ENCODE measurements at places on chromosomes 11 and 22.
A peak's percentile ranks its signal among the peaks of the same experiment; 100 is the strongest.

GRCh38 chr11:117563556-117563955 lies 233.5 kb downstream of the DSCAML1 start:
- no peak for DNase-seq

DNA sequence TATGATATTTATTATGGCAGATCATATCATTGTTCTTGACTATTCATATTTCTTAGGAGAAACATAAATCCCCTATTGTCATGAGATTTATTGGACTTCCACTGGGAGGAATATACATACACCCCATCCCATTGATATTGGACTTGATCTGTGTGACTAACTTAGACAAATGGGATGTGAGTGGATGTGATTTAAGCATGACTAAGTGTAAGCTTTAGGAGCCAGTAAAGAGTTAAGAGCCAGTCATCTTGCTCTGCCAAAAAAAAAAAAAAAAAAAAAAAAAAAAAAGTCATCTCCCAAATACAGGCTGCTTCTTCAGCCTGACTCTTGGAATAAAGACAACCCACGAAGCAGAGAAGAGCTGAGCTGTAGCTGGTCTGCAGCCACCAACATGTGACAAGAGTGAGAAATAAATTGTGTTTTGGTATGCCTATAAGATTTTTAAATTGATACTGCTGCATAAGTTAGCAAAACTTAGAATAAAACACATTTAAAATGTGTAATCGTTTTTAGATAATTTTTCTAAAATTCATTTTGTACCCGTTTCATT lies 595.0 kb upstream of the LRRC4C start:
- no peak for DNase-seq

- no peak for DNase-seq
Measured at GRCh38 chr11:36333468-36333867, 37.4 kb downstream of the PRR5L start.

GRCh38 chr11:70668204-70669202 lies 270.2 kb downstream of the CTTN start:
- no peak for DNase-seq

DNA sequence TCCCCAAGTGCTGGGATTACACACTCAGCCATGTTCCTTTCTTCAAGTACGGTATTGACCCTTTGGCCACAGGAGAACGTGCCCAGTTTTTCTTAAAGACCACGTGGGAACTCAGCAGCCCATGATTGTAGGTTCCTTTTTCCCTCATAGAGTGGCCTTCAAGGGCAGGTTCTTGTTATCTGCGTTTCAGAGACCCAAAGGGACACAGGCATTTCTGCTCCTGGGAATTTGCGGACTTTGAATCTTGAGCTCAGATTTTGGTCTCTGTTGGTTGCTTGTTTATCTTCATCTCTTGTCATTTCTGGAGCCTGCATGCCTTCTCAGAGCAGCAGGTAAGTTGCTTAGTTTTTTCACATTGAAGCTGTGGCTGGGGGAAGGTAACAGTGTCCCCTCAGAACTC lies 12.0 kb downstream of the MARK2 start:
- DNase-seq: no peak

- no peak for DNase-seq
Measured at GRCh38 chr22:29753808-29754657, 12.8 kb downstream of the ZMAT5 start.

GRCh38 chr11:8156877-8157276 lies 11.9 kb downstream of the RIC3 start:
- DNase-seq: no peak

- no peak for DNase-seq
Measured at GRCh38 chr11:118200901-118201680, 23.7 kb downstream of the JAML start.

DNA sequence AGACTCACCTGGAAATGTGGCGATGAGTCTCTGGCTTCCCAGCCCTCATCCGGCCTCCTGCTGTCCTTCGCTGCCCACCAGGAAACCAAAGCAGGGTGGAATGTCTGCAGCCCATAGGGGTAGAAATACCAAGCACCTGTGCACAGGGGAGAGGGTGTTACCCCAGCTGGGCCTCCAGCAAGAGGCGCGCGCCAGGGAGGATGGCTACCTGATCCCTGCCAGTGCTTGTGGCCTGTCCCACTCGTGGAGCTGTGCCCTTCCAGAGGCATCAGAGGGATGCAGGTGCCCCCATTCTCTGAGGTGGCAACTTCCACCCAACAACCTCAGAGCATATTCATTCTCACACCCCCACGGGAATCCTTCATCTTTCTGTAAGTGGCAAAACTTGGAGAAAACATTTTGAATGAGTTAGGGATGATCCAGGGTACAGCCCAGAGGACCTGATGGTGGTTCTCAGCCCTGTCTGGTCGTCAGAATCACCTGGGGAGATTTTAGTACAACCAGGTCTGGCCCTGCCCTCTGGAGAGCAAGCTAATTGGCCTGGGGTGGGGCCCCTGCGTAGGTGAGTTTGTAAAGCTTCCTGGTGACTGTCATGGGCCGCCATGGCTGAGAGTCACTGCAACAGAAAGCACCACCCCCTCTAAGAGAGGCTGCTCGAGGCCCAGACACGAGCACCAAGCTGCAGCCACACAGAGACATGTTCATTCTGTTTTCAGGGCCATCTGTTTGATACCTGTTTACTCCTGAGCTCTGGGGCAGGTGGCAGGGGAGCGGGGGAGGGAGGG lies 9.9 kb downstream of the SUN2 start:
- no peak for DNase-seq

DNA sequence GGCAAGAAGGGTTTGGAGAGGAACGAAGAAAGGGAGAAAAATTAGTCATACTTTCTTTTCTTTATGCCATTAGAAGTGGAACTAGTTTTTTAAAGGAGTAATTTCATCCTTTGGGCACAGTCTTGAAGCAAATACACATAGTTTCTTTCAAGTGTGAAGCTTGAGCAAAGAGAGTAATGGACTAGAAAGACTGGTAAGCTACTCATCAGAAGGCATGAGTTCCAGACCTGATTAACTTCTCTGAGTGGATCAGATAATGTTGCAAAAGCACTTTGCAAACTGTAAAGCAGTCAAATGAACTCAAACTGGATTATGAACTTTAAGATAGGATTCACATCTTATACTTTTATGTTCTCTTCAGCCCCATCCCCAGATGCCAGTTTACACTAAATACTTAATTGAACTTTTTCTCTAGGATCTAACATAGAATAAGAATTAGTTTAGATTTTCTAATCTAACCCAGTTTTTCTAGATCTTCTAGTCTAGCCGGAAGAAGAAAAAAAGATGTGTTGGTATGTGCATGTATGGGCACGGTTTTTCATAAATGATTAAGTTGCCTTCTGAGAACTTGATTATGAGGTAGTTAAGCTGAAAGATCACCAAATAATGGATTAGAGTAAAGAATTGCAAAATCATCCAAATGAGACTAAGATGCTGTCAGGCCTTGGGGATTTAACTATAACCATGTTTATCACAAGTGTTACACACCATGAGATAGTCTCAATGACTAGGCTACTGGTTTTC lies 2.5 kb downstream of the DDIAS start:
- DNase-seq: no peak

- DNase-seq: no peak
Measured at GRCh38 chr11:108817976-108818375, 153.1 kb downstream of the DDX10 start.

DNA sequence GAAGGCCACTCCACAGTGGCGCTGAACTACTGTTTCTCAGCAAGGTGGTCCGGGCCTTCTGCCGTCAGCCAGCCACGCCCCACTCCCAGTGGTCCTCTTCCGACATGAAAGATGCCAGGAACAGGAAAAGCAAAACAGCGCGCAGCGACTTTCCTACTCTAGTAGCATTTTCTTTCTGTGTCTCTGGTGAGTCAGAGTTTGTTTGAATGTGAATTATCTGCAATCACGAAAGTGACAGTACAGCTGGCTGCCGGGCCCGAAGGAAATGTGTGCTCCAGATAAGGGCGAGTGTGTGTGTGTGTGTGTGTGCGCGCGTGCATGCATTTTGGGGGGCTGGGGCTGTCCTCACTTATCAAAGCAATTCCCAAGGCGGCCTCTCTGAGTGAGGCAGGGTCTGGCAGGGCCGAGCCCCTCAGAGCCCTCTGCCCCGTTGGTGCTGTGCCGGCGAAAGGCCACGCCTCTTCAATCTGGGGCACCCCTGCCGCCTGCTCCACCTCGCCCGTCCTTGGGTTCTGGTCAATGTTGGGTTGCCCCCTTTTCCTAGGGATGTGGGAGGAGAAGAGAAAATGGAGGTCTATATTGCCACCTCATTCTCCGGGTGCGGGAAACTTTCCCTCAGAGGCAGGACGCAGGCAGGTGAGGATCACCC lies 288.5 kb downstream of the KIRREL3 start:
- no peak for DNase-seq

DNA sequence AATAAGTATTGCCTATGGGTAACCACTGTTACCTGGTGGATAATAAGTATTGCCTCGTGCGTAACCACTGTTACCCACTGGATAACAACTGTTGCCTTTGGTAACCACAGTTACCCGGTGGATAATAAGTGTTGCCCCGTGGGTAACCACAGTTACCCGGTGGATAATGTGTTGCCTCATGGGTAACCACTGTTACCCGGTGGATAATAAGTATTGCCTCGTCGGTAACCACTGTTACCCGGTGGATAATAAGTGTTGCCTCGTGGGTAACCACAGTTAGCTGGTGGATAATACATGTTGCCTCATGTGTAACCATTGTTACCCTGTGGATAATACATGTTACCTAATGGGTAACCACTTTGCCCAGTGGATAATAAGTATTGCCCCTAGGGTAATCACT lies 9.8 kb upstream of the NXPE4 start:
- no peak for DNase-seq

GRCh38 chr11:94469416-94469815 lies 24.2 kb downstream of the MRE11 start:
- DNase-seq: no peak

- DNase-seq: no peak
Measured at GRCh38 chr11:59437770-59438169, 1.5 kb downstream of the OR5A1 start.

DNA sequence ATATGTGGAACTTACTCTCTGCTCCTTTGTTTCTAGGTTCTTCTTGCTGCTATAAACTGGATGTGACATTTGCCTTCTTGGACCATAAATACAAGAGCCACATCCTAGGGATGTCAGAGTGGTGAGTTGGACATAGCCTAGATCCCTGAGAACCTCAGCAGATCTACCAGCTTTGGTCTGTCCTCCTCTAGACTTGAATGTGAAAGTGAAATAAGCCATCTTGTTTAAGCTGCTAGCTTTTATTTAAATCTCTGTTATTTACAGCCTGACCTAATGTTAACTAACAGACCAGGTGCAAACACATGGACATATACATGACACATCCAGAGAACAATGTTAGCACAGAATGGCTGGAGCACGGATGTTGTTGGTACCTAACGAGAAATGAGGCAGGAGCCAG lies 36.0 kb downstream of the SLN start:
- DNase-seq: no peak

- no peak for DNase-seq
Measured at GRCh38 chr11:134862105-134862502, 450.1 kb upstream of the B3GAT1 start.

- no peak for DNase-seq
Measured at GRCh38 chr11:131254254-131254653, 116.2 kb upstream of the NTM start.

DNA sequence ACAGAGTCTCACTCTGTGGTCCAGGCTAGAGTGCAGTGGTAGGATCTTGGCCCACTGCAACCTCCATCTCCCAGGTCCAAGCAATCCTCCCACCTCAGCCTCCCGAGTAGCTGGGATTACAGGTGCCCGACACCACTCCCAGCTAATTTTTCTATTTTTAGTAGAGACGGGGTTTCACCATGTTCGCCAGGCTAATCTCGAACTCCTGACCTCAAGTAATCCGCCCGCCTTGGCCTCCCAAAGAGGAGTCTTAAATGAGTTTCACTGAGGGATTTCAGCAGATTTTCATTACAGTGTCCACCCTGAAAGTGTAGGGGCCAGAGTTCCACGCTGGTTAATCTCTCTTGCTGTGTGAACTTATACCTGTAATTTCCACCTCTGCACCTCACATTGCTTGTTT lies 412 bp upstream of the RPS3 start:
- no peak for DNase-seq

DNA sequence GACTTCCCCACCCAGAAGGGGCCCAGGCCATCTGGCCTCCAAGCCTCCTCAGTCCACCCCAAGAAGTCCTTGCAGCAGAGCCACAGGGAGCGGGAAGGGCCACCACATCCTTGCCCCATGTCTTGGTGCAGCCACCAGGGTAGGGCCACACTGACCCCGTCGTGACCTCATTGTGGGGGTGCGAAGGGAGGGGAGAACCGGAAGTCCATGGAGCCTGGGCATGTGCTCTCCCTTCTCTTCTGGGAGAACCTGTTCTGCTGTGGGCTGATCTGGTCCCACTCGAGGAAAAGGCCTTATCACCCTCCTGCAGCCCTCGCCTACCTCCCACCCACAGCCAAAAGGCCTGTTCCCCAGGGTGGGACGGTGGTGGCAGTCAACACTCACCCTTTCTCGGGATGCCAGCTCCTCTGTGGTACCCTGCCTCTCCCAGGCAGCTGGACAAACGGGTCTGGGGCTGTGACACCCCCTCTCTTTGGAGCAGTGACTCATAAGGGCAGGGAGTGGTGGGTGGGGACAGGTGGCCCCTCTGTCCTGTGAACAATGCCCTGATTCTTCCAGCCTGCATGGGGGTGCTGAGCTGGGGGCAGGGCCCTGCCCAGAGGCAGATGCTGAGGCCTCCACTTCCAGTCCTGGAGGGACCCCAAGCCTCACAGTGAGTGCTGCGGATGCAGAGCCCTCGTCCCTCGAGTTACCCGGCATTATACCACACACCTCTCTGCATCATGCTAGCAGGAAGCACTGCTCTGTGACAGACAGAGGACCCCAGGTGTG lies 14.6 kb upstream of the CTSD start:
- DNase-seq: no peak

DNA sequence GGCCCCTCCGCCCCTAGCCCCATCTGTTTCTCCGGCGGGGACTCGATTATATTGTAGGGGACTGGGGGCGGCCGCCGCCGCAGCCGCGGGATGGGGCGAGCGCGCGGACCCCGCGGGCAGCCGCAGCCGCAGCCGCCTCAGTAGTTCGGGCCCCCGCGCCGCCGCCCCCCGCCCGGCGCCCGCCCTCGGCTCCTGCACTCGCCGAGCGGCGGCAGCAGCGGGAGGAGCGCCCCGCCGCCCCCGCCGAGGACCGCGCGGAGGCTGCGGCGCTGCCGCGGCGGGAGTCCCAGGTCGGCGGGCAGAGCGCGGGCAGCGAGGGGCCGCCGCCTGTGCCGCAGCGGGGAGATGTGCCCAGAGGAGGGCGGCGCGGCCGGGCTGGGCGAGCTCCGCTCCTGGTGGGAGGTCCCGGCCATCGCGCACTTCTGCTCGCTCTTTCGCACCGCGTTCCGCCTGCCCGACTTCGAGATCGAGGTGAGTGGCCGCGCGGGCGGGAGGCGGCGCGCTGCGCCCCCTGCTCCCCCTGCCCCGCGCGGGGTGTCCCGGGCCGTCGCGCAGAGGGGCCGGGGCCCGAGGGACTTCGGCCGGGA lies at the start of gene CECR2:
CECR2 (plus strand) TSS at position 22 of the 587 bp plus-strand sequence; CDS start at position 346, 324 bp downstream.
- peak; percentile 23 for DNase-seq

GRCh38 chr22:48840112-48840949 lies 987.3 kb downstream of the BRD1 start:
- DNase-seq: no peak

- no peak for DNase-seq
Measured at GRCh38 chr11:94576306-94576705, 9.1 kb downstream of the PIWIL4 start.

- DNase-seq: no peak
Measured at GRCh38 chr11:64711138-64711955, 11.7 kb downstream of the NRXN2 start.

- no peak for DNase-seq
Measured at GRCh38 chr11:130404727-130405126, 23.7 kb downstream of the ADAMTS8 start.
